ENCODE measurements at places on chromosomes 7 and 10. TPM values are rescaled to one million over a fixed set of nuclear protein-coding genes. Genes with fewer than 3 reads are reported as not detected.

- DNase-seq: no peak
Observed at GRCh38 chr10:115029452-115030375, 63.5 kb upstream of the ATRNL1 start.

DNA sequence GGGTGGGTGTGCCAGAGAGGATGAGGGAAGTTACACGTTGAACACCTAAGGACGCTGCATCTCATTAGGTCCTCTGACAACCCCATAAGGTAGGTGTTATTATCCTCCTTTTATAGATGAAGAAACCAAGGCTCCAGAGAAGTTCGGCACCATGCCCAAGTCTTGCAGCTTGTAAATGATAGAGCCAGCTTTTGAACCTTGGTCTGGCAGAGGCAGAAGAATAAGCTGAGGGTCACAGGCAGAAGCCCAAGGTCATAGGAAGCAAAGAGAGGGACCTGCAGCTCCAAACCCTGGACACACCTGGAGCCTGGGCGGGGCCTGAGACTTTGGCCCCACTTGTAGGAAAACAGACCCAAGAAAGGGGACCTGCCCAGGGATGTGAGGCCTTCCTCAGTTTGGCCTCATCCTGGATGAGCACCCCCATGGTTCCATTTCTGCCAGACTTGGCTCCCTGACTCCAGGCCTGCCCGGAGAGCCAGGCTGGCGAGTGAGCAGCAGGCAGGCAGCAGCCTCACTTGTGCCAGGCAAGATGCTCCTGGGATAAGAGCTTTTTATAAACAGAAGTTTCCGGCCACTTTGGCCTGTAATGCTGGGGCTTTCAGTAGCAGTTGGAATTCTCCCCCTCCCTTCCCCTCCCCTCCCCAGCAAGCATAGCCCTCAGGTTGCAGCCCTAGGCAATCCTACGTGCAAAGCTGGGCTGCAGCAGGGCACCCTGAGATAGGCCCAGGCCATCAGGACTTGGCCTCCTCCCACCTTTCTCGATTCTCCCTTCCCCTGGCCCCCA lies 2.4 kb downstream of the KCNH2 start:
- DNase-seq: no peak

GRCh38 chr7:156309016-156309620 lies 331.5 kb upstream of the RNF32 start:
- DNase-seq: no peak

GRCh38 chr7:976901-977325 lies 1.6 kb upstream of the COX19 start:
- DNase-seq: no peak

DNA sequence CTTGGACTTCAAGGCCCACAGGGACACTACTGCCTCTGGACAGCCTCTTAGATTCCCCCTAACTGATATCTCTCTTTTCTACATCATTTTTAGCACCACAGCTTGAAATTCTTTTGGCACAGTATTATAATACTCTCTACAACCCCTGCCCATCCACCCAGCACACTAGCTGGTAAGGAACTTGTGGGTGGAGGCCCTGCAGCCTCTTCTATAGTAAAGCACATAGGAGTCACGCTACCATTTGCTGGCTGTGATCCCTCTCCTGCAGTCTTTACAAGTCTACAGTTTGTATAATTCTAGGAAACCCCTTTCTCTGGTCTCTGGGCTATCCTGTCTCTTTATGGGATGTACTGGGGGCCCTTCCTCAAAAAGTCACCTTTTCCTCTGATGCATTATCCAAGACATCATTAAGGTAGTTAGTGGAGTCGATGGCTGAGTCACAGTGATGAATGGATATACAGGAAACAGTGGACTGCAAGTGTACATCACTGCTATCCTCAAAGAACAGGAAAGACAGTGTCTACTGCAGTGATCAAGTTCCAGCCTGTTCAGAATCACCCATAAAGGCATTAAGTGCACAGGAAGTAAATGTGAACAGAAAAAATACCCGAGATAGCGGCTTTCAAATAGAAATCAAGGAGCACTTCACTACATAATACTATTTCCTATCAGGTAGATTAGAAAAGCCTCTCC lies 54.4 kb downstream of the STK17A start:
- no peak for DNase-seq

Gene PILRA
- 0.18 TPM for total RNA-seq

Gene SPDYE9
- total RNA-seq: not detected

DNA sequence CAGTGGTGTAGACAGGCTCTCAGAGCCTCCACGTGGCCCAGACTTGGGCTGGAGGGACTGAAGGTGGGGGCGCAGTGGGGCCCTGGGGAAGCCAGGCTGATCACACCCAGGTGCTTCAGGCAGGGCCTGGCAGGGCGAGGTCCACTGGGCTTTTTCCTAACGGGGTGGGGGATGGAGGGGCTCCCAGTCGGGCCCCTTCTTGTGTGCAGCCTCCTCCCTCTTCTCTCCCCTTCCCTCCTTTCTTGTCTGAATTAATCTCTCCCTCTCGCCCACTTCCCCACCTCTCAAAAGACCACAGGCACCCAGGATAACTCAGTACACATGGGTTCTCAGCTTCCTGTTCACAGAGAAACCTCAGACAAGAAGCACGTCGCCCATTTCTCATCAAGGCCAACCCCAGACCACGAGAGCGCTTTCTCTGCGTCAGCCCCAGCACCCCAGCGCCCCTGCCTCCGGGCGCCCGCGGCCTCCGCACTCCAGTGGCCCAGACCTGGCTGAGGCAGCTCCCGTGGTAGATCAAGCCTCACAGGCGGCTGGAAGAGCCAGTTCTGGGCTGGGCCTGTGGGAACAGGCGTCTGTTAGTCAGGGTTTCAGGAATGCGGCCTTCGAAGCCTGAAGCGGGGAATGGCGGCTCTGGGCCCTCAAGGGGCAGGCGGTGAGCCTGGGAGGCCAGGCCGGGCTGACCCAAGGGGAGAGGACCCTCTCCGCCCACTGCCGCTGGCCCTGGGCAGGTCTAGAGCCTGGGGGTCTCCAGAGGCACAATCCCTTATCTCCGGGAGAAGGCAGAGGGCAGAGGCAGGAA lies 50.6 kb downstream of the PWWP2B start:
- DNase-seq: no peak

DNA sequence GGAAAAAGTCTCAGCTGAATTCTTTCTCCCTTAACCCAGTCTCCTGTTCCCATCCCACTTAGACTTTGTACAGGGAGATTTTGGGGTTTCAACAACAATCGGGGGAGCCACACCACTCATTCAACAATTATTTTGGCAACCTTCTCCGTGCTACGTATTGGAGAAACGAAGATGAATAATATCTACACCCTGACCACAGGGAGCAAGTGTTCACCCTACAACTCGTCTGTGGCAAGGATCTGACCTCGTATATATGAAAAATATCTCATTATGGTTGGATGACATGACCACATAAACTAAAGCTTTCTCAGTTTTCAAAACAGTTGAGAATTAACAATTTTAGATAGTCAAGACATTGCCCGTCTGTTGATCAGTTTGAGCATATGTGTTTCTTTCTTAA lies 302.1 kb downstream of the CACNA2D1 start:
- DNase-seq: no peak

Gene ZNF467
- not detected for total RNA-seq

DNA sequence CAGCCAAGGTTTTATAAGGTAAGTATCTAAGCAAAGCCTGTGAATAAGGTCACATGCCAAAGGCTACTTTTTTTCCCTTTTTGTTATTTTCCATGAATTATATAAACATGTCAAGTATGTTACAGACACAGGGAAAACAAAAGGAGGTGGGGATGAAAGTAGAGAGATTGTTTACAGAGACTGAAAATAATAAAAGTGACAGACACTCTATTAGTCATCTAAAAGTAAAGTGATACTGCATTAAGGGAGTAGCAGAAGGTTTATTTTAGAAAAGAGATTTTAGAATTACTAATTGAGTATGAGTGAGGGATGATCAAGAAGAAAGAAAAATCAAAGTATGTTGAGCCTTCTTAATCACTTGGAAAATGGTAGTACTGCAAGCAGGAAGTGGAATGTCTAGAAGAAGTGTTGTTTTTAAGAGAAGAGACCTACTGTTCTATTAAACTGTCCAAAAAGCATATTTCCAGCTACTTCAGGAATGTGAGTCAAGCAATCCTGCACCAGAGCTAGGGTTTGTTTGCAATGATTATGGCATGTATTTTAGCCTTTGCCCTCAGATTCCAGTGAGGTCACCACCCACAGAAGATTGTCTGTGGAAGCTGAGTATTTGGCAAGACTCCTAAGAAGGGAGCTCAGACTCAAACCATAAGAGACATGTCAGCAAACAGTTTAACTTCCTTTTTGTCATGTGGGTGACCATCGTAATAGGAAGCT lies 177.9 kb upstream of the PLXDC2 start:
- DNase-seq: peak; percentile 70

Gene ICA1
- total RNA-seq: not detected

DNA sequence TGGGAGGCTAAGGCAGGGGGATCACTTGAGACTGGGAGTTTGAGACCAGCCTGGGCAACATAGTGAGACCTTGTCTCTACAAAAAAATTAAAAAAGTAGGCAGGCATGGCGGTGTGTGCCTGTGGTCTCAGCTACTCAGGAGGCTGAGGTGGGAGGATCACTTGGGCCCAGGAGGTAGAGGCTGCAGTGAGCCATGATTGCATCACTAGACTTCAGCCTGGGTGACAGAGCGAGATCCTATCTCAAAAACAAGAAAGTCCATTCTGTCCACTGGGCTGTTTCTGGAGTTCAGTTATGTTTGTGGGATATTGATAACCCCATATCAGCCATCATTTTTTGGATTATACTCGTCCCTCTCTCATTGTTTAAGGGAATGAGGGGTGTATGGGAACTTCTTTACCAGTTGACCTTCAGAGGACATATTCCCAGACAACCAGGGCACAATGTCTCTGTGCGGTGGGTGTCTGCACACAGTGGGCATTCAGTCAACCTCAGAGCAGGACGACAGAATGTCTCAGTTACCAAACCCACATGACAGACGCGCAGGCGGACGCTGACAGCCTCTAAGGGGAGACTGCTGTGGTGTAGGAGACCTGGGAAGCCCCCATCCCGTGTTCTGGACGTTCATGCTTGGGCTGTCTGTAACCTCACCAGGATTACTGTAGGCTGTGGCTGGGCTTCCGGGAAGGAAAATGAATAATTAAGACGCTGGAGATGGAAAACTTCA lies 69.4 kb downstream of the CARD11 start:
- DNase-seq: no peak

GRCh38 chr10:129915526-129916378 lies 48.3 kb downstream of the EBF3 start:
- no peak for DNase-seq

GRCh38 chr10:44958898-44959246 lies 730 bp upstream of the RASSF4 start:
- DNase-seq: no peak

Gene DDC
- not detected for total RNA-seq

Gene NKX1-2
- not detected for total RNA-seq

Gene ADAMTS14
- total RNA-seq: 0.66 TPM

DNA sequence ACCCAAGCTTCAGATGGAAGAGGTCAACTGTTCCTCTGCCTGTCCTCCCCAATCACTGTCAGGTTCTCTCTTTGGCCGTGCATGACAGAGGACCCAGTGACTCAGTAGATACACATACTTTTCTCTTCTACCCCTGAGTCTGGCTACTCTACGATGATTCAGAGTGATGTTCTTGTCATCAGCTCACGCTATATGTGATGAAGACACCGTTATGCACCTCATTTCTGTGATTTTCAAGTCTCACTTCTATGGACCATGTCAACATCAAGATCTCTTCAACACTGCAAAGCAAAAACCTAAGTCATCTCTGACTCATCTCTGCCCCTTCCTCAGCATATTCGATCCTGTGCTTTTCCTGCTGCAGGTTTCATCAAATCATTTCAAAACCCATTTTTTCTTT lies 76.6 kb upstream of the DGKI start:
- no peak for DNase-seq

Gene GNAT3
- not detected for total RNA-seq

DNA sequence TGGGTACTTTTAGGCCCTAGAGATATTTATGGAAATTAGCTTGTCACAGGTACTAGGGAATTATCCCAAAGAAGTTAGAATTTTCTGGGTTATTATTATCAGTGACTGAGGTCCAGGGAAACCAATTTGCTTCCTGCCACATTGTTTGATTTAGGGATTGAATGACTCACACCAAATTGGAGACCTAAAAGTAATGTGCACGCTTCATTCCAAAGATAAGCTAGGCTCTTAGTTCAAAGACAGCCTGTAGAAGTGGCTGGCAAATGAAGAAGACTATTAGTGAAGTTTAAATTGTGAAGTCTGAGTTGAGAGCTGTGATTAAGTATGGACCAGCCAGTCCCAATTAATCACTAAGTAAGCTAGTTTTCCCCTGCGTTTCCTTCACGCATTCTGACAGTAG lies 188.1 kb upstream of the MYO3A start:
- DNase-seq: no peak

DNA sequence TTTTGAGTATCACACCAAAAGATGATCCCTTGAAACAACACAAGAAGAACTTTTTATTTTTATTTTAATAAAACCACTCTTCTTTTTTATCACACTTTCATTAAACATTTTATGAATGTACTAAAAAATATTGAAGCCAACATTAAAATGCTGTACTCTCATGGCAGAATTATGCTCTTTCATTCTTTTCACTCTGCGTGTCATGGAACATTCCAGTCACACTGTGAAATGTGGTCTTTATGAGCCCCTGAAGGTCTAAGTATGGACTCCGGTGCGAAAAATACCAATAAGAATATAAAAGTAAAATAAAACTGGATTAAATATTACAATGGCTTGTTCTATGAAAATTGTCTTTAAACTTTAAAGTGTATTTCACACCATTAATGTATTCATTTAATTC lies 148.4 kb downstream of the TMEM26 start:
- DNase-seq: no peak

Gene WNT8B
- total RNA-seq: not detected

Gene MYPN
- total RNA-seq: 0.39 TPM

- DNase-seq: no peak
Observed at GRCh38 chr7:31307972-31308371, 32.6 kb downstream of the NEUROD6 start.

DNA sequence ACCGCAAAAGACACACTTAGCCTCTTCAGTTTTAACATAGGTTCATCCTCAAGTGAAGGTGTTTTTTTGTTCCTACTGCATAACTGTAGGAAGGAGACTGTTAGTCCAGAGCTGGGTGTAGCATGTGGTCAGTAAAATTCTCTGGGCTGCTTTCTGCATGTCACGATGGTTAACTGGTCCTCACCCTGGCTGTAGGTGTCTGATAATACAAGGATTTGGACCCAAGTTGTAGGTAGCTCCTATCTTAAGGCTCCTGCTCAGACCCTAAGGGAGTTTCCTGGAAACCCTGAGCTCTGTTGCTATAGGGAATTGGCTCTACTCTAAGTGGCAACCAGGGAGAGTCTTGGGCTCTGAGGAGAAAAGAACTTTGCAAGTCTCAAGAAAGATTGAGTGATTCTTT lies 112.9 kb downstream of the SAMD9 start:
- no peak for DNase-seq

- DNase-seq: no peak
Observed at GRCh38 chr7:39678930-39679709, 55.7 kb downstream of the RALA start.

- DNase-seq: peak; percentile 26
Observed at GRCh38 chr7:106767498-106768323, 97.4 kb upstream of the PIK3CG start.

Gene PANK1
- 4.6 TPM for total RNA-seq

- no peak for DNase-seq
Observed at GRCh38 chr7:55775051-55775420, 87.5 kb downstream of the SEPTIN14 start.
